ENCODE measurements at places on chromosomes 12 and 14.

- DNase-seq = no peak
Measured at GRCh38 chr12:107903341-107904061, 129.0 kb downstream of the ASCL4 start.

- no peak for DNase-seq
Measured at GRCh38 chr12:42485823-42486222, 103.7 kb downstream of the PRICKLE1 start.

DNA sequence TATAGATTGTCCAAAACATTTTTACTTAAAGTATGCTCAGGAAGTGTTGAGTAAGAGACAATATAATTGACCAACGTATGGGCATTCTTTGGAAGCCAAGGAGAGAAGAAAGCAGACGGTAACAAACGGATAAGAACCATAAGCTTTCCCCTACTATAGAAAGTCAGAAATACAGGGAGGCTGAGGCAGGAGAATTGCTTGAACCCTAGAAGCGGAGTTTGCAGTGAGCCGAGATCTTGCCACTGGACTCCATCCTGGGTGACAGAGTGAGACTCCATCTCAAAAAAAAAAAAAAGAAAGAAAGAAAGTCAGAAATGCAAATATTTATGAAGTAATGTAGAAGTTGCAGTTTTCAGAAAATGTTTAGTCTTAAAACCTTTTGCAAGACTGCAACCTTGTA lies 51.2 kb upstream of the PCED1B start:
- no peak for DNase-seq

DNA sequence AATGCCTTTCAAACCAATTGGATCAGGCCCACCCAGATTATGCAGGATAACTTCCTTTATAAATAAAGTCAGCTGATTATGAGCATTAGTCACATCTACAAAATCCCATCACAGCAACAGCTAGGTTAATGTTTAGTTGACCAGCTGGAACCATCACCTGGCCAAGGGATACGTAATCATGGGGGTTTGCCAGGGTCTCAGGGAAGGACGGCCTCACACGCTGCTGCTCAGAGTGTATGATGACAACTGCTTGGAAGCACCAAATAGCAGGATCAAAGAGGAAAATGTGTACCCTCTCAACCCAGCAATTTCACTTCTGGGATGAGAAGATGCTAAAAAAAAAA lies 162.6 kb downstream of the SLC15A4 start:
- no peak for DNase-seq

DNA sequence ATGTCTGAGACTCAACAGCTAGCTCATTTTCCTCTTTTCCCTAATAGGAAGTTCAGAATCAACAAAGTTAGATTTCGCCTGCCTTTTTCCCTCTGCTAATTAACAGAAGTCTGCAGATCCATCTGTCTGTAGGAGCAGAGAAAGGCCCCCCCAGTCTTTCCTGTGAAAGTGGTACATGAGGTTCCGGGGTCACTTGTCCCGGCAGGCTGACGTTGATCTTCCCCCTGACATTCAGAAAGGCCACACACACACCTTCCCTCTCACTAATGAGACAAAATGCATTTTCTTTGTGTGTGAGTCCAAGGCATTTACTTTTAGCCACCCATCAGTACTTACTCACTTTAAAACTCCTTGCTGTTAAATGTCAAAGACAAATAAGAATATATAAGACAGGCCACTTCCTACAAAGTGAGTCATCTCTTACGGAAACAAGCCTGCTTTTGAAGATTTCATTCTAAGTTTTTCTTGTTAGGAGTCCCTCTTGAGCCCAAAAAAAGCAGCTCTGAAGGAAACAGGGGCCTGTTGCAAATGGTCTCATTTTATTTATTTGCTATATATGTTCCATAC lies 138.7 kb downstream of the TTC7B start:
- DNase-seq = peak; percentile 17

DNA sequence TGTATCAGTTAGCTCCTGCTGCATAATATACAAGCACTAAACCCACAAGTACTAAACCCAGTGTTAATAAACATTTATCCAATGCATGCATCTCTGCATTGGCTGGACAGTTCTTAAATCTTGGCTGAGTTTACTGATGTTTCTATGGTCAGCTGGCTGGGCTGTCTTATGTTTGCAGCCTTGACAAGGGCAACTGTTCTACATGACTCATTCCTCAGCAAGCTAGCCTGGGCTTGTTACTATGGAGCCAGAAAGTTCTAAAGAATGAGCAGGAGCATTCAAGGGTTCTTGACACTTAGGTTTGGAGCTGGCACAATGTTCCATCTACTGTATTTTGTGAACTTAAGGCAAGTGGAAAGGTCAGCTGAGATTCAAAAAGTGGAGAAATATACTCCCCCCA lies 199.1 kb downstream of the GLT1D1 start:
- DNase-seq = no peak

Data from activated T-cell treated with anti-CD3 and anti-CD28 coated beads for 4 hours (primary cell).